ENCODE measurements at places on chromosomes 4 and X. TPM values are rescaled to one million over a fixed set of nuclear protein-coding genes. Genes with fewer than 3 reads are reported as not detected.

Gene CLDN24
- total RNA-seq: not detected

Gene CENPVL1
- total RNA-seq: not detected

Gene PRDX4
- 7.9 TPM for total RNA-seq

Gene PF4V1
- total RNA-seq: 3.0 TPM

Gene CDS1
- 0.22 TPM for total RNA-seq

Gene GTPBP6
- 62.2 TPM for total RNA-seq

Gene CORIN
- total RNA-seq: 0.64 TPM

Gene CSAG3
- total RNA-seq: not detected

Gene ARHGAP6
- 1.8 TPM for total RNA-seq

Gene UGT2B15
- total RNA-seq: not detected

Gene RHOH
- 645 TPM for total RNA-seq

Gene CLGN
- total RNA-seq: not detected

Gene TRMT2B
- 41.3 TPM for total RNA-seq

Gene NDNF
- total RNA-seq: not detected

Gene TBC1D25
- total RNA-seq: 32.5 TPM

Gene GIMD1
- not detected for total RNA-seq

Gene SH3D19
- not detected for total RNA-seq

Gene SPANXN4
- total RNA-seq: not detected

Gene CYBB
- total RNA-seq: 0.25 TPM

Measured in CD4-positive, CD25-positive, alpha-beta regulatory T cell (primary cell).